GM12864 (cell line): ENCODE measurements at places on chromosomes 2 and 18.

DNA sequence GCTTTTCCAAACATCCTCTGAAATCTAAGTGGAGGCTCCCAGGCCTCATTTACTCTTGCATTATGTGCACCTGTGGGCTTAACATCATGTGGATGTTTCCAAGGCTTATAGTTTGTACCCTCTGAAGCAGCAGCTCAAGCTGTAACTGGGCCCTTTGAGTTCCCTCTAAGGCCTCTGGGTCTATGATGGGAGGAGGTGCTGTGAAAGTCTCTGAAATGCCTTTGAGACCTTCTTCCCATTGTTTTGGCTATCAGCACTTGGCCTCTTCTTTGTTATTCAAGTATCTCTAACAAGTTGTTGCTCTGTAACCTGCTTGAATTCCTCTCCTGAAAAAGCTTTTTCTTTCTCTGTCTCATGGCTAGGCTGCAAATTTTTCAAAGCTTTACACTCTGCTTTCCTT lies 58.1 kb upstream of the MYT1L start:
- no peak for DNase-seq

GRCh38 chr2:18045230-18045629 lies 166.8 kb downstream of the KCNS3 start:
- no peak for DNase-seq

GRCh38 chr2:193253014-193253530 lies 1058.3 kb upstream of the TMEFF2 start:
- DNase-seq, result no peak

- DNase-seq, result no peak
Measured at GRCh38 chr2:104790100-104790811, 63.7 kb upstream of the POU3F3 start.

DNA sequence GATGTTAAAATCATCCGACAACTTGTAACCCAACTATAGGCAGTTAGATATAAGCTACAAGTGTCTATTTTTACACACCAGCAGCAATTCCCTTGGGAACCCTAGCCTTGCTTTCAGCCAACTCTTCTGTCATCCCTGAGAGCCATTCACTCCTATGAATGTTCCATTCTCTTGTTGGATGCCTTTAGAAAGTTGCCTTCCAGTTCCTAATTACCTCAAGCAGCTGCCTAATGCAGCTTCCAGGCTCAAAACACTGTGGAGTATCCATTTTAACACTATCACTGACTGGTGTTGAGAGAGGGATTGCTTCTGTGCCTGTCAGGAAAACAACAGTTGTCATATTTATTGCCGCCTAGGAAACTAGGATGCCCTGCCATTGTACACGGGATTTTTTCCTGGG lies 402.0 kb upstream of the ACVR2A start:
- no peak for DNase-seq

DNA sequence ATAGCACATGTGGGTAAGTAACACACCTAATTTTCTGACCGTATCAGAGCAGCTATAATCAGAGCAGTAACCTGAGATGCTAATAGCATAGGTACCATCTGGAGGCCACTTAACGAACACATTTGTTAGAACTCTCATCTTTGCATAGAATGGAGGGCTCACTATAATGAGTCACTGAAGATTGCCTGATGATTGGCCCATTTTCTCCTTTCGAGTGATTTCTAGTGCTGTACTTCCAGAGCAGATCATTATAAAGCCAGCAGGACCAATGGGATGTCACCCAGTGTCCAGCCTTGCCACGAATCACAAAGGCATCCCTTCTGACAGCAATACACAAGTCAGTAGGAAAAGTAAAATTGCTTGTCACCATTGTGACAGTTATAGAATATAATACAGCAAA lies 81.7 kb upstream of the REV1 start:
- DNase-seq, result no peak

GRCh38 chr2:179812501-179812900 lies 48.9 kb downstream of the ZNF385B start:
- no peak for DNase-seq
